ENCODE measurements at places on chromosomes 5 and 9.

- DNase-seq, result peak; percentile 12
These were observed 54.4 kb downstream of the CMYA5 start for GRCh38 chr5:79743846-79744605.

- DNase-seq, result no peak
These were observed 132.5 kb downstream of the MVB12B start for GRCh38 chr9:126459126-126459525.

DNA sequence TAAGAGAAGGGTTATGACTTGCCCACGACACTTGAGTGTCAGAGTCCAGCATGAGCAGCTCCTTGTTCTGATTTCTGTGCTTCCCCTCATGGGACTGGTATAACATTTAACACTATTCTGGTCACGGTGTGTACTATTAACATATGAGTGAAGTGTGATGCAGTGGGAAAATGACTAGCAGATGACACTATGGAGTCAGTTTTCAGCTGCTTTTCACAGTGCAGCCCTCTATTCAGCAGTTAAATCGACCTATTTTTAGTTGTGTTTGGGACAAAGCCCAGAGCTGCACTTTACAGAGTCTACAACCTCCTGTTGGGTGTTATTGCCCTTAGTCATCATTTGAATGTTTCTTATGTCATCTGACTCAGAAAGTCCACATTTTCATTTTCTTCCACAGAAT, 59.1 kb downstream of the CHSY3 start:
- DNase-seq, result no peak

DNA sequence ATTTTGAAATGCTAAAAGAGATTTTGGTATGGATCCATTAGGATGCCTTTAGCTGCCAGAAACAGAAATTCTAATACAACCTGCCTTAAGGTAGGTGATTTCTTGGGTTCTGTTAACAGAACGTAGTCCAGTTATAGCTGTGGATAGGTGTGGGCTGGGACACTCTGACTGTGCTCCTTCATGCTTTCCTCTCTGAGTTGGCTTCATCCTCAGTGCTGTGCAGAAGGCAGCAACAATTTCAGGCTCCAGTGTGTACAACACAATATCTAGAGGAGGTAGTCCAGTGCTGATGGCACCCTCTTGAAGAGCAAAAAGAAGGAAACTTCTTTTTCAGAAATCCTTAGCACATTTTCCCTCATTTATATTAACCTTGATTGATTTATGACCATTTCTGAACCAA, 34.4 kb downstream of the NNT start:
- no peak for DNase-seq

DNA sequence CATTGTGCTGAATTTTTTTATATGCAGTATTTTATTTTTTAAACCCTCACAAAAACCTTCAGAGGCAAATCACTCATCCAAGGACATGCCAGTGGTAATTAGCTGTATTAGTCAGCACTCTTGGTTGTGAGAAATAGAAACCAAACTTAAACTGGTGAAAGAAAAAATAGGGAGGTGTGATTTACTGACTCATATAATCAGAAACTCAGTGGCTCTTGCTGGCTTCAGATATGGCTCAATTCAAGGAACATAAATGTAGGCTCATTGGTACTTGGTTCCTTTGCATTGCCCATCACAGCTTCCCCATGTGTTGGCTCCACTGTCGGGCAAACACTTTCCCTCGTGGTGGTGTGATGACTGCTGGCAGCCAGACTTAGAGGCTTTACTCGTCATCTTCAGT, 497.2 kb downstream of the MAT2B start:
- DNase-seq, result no peak

DNA sequence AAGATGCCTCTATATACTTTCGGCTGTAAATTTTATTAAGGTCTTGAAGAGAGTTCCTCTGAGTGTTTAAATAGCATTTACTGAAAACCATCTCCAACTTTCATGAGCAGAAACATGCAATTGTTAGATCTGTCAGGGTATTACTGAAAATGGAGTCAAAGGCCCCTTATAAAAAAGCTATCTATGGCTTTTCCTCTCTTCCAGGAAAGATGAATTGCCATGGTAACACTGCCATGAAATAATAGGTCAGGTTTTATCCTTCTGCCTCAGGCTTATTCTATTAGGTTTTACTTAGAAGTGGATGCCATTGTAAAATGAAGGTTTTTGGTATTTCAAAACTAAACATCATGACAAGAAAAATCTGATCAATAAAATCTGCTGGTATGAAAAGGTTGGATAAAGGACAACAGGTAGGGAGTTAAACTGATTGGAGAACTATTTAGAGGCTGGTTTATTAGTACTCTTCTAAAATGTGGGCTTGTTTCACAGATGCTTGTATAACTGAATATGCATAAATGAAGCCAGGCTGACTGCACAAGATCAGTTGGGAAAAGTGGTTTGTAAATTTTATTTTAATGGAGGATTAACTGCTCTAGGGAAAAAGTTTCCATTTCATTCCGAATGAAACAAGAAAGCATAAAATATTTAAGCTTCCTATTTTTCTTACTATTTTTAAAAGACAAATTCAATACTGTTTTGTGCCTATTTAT, 135.5 kb downstream of the RAB3C start:
- no peak for DNase-seq

GRCh38 chr5:62828742-62829603, 250.4 kb downstream of the LRRC70 start:
- peak; percentile 2 for DNase-seq

DNA sequence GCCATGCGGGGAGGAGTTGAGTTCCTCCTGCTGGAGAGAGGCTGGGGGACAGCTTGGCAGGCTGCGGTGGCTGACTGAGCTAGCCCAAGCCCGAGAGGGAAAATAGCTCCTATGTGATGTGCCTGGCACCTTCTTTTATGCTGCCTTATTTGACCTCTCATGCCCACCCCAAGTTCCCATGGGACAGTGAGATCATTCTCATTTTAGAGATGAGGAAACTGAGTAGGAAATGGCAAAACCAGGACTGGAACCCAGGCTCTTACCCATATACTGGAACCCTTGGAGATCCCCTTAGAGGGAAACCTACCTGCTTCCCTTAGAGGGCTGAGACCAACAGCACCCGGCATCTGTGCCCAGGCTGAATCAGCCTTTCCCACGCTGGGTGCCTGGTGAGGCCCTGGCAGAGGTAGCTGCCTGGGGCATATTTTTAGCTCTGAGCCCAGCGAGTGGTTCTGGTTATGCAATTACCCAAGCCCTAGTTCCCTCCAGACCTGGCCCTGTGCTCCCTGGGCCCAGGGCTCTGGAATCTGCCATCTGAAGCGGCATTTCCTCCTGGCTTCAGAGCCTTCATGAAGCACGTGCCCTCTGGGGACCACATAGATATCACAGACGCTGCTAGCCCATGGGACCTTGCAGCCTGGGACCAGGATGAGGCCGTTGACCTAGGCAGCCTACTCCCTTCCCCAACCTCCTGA, 23.6 kb downstream of the COL27A1 start:
- DNase-seq, result no peak

GRCh38 chr9:110191615-110192014, 16.3 kb downstream of the C9orf152 start:
- DNase-seq, result no peak

Measured in neural progenitor cell (in vitro differentiated cells).